NCI-H1417 treated with DMSO at 0.1 percent for 48 hours (cell line): ENCODE measurements at places on chromosomes 7 and 10.

DNA sequence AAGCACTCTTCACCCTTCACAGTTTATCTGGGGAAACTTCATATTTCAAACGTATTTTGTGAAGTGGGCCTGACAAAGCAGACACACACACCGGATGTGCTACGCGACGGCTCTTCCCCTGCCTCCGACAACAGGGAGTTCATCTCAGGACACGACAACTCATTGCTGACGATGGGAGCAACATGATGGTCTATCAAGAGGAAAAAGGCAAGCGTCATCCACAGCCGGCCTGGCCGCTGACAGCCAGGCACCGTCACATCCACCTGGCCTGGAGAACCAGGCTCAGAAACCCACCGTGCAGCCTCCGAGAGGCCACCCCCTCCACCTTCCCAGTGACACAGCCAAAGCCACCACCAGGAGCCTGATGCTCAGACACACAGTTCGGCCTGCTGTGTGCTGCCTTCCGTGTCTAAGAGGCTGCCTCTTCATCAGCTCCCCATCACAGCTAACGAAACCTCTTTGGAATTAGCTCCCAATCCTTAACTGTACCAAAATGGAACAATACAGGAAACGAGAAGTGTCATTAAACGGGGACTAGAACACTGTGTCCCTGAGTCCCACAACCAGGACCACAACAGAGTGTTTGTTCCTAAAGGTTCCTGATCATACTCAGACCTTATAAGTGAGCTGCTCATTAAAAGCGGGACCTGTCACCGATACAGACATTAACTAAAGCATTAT lies 76.7 kb downstream of the SFMBT2 start:
- no peak for DNase-seq

DNA sequence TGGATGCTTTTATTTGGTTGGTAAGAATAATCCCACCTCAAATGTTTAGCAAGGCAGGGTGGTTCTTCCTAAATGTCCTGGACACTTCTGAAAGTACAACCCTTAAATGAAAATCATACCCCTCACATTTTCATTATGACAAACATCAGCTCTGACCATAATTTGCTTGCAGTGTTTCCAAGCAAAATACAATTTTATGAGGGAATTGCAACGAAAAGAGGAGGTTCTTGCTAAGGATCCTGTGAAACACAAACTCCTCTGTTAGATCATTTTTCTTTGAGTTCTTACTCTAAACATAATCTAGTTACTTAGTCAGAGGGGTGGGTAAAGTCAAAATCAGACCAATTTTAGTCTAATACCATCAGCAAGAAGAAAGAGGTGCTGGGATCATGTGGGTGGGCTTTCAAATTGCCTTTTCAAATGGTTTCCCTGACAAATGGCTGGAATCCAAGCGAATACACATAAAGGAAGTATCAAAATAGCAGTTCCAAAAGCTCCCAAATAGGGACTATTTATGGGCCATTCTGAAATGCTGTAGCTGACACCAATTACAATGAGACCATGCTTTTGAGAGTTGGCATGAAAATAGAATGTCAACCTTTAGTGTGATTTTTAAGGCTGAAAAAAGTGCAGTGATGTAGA lies 164.9 kb upstream of the INHBA start:
- DNase-seq = no peak

- DNase-seq = no peak
These were observed 258.8 kb upstream of the TEX47 start for GRCh38 chr7:89054361-89054760.

- no peak for DNase-seq
These were observed 4.9 kb upstream of the SCD start for GRCh38 chr10:100341953-100342626.
